ENCODE measurements at places on chromosomes 3 and 15.

- no peak for DNase-seq
These were observed 12.0 kb downstream of the ALDH1A2 start for GRCh38 chr15:58053315-58054153.

GRCh38 chr3:52046186-52046901 is 10.0 kb downstream of the DUSP7 start:
- DNase-seq, result no peak

- DNase-seq, result no peak
These were observed 30.0 kb downstream of the CORO2B start for GRCh38 chr15:68608844-68609232.

DNA sequence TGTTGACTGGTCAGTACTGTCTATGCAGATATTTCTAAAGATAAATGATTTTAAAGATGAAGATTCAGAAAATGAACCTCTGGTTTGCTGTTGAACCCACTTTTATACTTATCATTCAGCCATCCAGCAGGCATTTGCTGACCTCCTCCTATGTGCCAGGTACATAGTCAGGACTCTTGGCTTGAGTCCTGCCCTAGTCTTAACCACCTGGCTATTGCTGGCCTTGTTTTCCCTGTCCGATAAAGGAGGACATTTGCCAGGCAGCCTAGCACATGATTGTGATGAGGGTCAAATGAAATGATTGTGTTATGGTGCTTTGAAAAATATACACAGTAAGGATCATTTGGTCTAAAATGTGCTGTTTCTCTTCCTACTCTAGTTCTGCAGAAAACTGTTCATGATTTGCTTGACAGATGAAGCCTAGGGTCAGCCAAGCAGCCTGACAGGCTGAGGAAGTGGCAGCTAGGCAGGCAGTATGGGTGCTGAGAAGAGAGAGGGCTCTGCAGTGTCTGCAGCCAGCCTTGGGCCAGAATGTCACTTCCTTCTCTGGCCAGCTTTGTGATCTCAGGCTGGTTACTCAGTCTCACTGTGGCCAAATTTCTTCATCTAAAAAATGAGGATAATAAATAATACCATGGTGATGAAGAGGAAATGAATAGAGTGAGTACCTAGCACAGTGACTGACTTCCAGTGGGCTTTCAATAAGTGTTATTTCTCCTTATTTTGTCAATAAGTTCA is 13.8 kb downstream of the EXOSC7 start:
- DNase-seq, result no peak

DNA sequence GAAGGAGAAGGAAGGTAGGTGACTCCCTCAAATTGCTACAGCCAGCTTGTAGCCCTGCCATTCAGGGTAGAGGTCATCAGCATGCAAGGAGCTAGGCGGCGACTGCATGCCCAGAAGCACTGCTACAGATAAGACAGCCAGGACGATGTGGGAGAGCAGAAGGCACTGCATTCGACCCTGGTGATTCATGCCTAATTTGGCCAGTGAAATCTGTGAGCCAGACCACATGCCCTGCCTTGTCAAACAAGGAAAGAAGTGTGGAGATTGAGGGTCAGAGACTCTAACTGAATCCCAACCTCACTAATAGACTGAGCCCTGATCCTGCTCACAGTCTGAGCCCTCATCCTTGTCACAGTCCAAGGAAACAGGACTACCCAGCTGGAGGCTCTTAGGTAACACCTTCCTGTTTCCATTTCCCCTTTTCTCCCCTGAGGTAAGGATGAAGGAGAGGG is 86.6 kb downstream of the LINGO1 start:
- no peak for DNase-seq

DNA sequence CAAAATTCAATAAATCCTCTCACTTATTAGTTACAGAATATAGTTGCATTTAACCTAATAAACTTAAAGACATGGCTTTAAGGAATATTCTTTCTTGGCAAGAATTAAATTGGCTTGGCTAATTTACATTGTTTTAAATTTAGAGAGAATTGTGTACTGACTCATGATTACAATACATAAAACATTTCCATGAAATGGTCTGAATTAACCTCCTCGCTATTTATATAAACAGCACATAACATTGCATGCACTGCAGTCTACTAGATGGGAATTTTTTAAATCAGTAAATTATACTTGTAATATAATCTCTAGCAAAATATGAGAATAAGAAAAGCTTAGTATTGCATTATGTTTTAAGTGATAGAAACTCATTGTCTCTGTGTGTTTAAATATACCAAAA is 268.9 kb downstream of the SHOX2 start:
- DNase-seq, result no peak

- DNase-seq, result no peak
These were observed 361.8 kb upstream of the ROPN1 start for GRCh38 chr3:124353691-124354090.

- DNase-seq, result no peak
These were observed 133.3 kb upstream of the KLHL25 start for GRCh38 chr15:85927931-85928537.

DNA sequence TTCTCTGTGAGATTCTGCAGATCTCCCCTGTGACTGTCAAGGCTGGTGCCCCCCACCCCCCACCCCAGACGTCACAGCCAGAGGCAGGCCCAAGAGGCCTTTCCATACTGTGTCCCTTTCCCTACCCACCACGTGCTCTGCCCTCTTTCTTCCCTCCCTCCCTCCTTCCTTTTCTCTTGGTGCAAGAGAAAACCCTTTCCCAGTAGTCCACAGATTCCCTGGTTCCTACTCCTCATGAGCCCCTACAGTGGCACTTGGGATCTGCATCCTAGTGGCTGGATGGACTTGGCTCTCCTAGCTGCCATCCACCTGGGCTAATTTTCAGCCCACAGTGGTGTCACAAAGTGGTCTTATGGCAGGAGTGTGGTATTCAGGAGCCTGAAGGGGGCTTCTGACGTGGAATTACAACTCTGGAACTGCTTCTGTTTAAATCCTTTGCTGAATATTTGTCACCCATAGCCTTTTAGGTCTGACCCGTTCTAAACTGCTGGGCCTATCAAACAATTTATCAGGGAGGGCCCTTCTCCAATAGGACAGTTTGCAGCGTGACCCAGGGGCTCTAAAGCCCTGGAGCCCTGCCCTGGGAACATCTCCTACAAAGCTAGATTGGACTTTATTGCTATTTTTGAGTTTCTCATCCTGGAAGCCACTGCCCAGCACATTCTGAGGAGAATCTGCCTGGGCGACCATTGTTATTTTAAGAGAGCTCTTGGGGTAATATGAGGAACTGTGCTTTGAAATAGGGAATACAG is 35.3 kb downstream of the KLF13 start:
- DNase-seq, result no peak

DNA sequence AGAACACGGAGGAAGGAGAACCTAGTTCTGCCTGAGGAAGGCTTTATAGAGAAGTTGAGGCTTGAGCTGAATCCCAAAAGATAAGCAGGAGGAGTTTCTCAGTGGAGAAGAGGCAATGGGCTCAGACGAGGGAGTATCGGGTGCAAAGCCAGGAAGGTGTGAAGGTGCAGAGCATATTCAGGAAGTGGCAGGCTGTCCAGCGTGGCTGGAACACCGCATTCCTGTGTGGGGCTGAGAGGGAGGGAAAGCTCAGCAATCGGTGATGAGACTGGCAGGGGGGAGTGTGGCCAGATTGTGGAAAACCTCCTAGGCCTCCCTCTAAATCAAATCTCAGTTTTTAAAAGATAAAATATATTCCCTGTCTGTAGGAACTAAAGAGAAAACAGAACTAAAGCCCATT is 63.0 kb downstream of the ARHGAP31 start:
- no peak for DNase-seq

GRCh38 chr15:55823191-55823670 is 80.3 kb upstream of the PRTG start:
- DNase-seq, result no peak

GRCh38 chr3:119703820-119704531 is 1.2 kb downstream of the CFAP91 start:
- DNase-seq, result no peak

DNA sequence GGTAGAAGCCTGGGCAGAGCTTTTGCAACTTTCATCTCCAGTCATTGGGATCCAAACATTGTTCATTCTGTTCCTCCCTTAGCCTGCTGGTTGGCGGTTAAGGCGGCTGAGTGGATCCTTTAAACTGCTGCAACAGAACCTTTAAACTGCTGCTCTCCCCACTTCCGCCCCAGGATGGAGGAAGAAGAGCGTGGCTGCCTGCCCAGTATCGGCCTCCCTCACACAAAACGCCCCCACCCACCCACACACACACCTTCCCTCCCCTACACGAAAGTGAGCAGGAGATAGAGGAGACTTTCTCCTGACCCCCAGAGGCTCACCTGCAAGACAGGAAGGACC is 460 bp upstream of the ZMAT3 start:
- DNase-seq, result peak; percentile 33

DNA sequence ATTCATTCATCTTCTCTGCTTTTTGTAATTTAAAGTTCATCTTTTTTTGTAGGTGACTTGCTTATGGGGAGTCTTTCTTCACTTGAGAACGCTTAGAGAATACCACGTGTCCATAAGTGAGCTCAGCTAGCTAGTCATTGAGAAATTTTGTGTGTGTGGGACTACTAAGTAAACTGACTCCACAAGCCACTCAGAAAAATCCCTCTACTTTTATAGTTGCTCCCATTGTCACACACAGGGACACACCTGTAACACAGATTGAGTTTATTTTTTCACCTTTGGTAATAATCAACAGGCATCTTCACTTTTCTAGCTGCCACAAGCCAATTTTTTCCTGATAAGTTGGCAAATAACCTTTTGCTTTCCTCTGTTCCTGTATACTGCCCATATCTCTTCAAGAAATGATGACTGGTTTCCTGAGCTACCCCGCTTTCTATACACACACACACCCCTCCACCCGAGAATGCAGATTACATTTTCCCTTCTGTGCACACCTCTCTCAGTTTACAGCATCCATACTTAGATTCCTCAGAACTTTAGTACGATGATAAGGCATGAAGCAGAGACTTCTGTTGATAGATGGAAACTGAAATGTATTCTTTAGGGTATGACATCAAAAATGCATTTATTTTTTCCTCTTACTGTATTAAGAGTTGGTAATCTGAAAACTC is 4.6 kb downstream of the TSC22D2 start:
- DNase-seq, result no peak

GRCh38 chr3:70982284-70982683 is 601.2 kb downstream of the FOXP1 start:
- DNase-seq, result no peak

DNA sequence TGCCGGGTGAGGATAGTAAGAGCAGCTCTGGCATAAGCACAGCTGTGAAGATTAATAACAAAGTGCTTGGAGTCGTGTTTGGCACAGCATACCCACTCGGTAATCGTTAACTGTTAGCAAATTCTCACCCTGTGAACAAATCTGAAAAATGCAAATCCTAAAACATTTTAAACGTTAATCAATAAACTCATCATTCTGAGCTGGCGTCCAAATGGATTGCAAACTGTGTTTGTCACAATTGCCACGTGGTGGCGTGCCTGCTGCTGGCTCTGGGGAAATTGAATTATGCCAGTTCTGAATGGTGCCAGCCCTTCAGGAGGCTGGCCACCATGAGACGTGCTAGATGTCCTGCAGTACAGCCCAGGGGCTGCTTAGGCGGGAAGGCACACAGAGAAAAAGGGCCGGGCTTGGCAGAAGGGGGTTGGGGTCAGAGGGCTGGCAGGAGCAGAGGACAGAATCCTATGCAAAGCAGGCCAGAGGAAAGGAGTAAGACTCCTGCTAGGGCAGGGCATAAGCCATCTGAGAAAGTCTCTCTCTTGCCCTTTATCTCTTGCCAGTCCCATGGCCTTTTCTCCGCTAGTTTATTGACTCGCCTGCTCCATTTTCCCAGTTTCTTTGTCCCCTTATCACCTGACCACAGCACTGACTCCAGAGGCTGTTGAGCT is 22.1 kb upstream of the POLG start:
- DNase-seq, result no peak

DNA sequence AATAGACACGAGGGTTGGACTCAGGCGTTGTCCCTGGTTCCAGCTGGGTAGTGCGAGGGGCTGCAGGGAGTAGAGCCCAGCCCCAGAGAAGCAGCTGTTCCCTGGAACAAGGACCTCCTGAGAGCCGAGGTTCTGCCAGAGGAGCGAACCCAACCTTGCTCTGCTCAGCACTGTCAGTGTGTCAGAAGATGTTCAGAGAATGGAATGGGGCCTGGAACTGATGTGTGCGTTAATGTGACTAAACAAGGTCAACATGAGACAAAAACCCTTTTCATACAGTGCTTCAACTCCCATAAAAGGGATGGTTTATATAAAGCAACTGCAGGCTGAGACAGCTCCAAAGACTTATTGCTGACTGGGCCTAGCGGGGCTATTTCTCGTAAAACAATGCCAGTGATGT is 35.5 kb upstream of the HACD2 start:
- DNase-seq, result no peak

- DNase-seq, result no peak
These were observed 70.2 kb upstream of the MYZAP start for GRCh38 chr15:57521503-57521902.

DNA sequence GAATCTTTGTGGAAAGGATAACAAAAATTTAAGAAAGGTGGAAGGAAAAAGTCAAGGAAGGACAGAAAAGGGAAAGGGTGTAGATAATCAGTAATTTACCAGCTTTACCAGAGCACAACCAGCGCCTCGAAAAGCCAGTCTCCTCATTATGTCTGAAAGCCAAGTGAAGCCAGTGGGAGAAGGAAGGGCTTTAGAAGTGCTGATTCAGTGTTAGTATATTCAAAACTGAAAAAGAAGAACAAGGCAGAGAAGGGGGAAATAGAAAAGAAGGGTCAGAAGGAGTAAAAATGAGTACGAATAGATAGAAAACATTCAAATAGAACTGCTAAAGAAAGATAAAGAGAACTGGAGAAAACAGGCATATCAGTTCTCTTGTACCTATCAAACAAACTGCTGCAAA is 4.1 kb downstream of the PBRM1 start:
- no peak for DNase-seq

- no peak for DNase-seq
These were observed 102.4 kb upstream of the TUSC7 start for GRCh38 chr3:116607205-116607604.

DNA sequence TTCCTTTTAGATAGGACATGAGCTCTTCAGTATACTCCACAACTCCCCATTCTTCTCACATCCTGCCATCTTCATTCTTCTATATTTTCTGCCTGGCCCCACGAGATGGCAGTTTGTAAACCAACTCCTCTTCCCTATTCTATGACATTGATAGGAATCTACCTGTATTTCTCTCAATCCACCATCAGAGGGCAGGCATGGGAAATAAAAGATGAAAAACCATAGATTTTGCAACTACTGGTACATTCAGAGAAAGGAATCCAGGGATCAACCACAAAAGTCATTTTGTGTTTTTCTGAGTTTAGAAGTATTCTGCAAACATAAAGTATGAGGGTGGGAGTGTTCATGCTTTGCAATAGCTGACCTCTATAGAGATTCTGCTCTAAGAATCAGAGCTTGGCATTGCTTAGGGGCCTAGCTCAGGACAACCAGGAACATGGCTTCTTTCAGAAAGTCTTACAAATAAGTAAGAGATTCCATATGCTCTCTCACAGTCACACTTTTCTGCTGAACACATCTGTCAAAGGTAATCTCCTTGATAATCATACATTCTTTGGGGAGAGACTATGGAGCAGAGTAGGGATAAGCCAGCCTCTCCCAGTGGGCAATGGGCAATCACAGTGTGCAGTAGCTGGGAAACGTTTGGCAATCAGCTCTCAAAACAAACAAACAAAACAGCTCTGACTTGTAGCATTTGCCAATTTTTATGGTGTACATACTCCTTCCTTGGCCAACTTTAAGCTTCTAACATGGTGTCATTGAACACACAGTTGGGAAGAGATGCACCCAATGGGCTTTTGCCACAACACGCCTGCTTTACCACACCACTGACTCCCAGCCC is 43.1 kb upstream of the SLC25A36 start:
- DNase-seq, result no peak
